Stimulated activated CD4-positive, alpha-beta T cell treated with anti-CD3 and anti-CD28 coated beads, TNF-alpha, amount 100 ng/mL, for 4 hours (primary cell): ENCODE measurements at places on chromosomes 16 and 17.

DNA sequence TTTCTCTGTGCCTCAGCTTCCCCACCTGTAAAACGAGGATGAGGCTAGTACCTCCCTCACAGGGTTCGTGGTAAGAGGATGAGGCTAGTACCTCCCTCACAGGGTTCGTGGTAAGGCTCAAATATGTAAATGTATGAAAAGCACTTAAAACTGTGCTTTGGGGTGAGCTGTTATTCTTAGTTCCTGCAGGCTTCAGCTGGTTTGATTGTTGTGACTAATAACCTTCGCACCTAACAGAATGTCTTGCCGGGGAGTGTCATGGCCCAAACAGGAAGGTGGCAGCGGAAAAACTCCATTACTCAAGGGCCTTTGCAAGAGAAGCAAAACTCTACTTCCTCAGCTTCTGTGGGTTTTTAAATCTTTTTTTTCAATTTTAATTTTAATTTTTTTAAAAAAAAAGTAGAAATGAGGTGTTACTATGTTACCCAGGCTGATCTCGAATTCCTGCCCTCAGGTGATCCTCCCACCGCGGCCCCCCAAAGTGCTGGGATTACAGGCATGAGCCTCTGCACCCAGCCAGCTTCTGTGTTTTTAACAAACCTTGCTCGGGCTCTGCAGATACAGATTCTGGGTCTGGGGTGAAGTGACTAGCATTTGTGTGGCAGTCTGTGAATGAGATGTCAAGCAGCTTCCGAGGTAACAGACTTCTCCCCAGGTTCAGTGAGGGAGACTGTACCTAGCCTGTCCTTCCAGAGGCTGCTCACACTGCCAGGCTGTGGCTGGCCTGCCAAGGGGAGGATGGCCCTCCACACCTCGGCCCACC is 103.0 kb downstream of the RAB11FIP4 start:
- peak; percentile 53 for DNase-seq

GRCh38 chr16:24087891-24088410 is 168.2 kb upstream of the CACNG3 start:
- DNase-seq: no peak

GRCh38 chr16:1612320-1613111 is at the start of gene CRAMP1:
Gene CRAMP1, plus strand, starts transcription at chr16:1612360. Its CDS starts 2,280 bp downstream, at chr16:1614640.
- DNase-seq: no peak

DNA sequence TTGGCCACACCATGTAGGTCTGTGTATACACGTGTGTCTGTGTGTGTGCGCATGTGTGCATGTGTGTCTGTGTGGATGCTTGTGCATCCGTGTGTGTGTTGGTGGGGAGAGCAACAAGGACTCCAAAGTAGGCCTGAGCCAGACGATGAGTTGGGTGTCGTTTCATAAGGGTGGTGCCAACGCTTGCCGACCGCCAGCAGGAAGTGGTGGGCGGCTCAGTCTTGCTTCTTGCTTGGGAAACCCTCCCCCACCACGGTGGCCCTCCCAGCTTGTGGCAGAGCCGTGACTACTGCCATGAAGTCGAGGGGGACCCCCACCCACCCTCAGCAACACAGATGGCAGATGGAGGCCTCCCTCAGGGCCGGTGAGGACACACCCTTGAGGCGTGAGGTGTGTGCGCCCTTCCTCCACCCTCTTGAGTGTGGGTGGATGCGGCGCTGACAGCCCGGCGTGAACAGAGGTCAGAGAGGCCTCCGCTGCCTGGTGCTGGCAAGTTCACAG is 17.5 kb downstream of the SBK1 start:
- peak; percentile 77 for DNase-seq

- no peak for DNase-seq
Observed at GRCh38 chr17:77323413-77324171, 182.8 kb downstream of the SEC14L1 start.

DNA sequence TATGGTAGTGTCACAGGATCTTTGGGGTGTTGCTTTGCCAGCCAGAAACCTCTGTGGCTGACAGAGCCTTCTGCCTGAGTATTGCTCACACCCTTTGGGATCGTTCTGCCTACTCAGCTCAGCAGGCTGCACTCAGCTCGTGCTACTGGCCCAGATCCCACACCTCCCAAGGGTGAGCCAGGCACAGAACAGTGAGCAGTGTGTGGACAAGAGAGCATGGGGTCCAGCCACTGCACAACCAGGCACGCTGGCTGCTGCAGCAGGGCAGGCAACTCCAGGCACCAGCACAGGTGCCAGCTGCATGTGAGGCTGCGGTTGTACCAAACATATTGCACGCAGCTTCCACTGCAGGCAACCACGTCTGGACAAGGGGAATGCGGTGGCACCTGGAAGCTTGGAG is 84.9 kb downstream of the CYB561 start:
- DNase-seq: no peak

- DNase-seq: no peak
Observed at GRCh38 chr17:27459433-27459832, 3.2 kb downstream of the KSR1 start.

DNA sequence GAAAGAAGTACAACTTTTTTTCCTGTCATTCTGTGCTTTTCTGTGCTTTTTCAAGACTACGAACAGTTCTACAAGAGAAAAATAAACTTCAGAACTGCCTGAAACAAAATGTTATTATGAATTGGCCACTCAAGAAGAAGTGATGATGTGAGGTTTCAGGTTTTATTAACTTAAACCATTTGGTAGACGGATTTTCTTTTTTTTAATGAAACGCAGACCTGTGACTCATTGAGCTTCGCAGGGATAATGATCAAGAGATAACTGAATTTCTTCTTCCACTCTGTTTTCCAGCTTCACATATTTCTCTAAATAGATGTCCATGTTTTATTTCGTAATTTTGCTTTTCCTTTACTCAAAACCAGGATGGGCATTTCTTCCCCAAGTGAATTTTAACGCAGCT is 32.7 kb downstream of the AIPL1 start:
- no peak for DNase-seq

- DNase-seq: no peak
Observed at GRCh38 chr17:10155371-10156076, 42.9 kb downstream of the GAS7 start.

- DNase-seq: no peak
Observed at GRCh38 chr17:69503711-69504110, 89.2 kb downstream of the MAP2K6 start.

DNA sequence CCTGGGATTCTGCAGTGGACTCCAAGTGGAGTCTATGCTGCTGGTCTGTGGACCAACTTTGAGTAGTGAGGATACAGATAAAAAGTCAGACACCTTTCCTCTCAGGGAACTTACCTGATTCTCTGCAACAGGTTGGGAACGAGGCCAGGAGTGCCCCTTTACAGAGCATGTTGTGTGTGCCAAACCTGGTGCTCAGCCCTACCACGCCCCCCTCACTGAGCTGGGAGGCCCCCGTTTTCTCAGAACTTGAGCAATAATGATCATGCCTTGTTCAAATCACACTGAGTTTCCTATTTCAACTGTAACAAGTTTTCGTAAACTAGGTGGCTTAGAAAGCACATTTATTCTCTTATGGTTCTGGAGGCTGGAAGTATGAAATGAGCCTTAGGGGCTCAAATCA is 182.0 kb downstream of the COPRS start:
- no peak for DNase-seq

- DNase-seq: no peak
Observed at GRCh38 chr17:2172077-2172851, 117.4 kb downstream of the HIC1 start.

- no peak for DNase-seq
Observed at GRCh38 chr16:8194794-8195193, 395.5 kb downstream of the TMEM114 start.

GRCh38 chr16:69775563-69775962 is 13.4 kb downstream of the WWP2 start:
- DNase-seq: no peak

- no peak for DNase-seq
Observed at GRCh38 chr17:17935321-17936271, 36.6 kb downstream of the TOM1L2 start.

DNA sequence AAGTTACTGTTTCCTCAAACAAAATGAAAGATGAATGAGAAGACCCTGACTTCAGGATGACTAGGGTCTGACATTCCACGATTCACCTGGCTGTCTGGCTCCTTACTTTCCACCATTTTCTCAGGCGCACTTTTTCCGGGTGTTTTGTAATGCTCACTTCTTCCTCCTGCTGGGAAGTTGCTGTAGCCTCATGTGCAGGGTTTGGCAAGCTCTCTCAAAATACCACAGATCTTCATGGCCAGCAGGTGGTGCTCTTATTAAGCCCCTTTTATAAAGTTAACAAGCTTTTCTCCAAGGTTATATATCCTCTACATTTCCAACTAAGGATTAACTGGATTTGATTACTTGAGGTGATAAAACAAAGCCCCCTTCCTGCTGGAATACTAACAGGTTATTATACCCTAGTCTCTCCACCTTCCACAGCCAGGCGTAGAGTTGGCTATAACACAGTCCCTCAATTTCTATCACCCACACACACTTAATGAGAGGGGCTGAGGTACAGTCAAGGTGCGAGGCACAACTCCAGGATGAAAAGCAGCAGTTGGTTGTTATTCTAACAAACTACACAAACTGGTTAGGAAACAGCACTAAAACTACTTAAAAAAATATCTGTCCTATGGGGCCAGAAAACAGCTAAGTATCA is 45.4 kb downstream of the STH start:
- DNase-seq: no peak

GRCh38 chr16:72665701-72666100 is 382.2 kb downstream of the ZFHX3 start:
- no peak for DNase-seq

DNA sequence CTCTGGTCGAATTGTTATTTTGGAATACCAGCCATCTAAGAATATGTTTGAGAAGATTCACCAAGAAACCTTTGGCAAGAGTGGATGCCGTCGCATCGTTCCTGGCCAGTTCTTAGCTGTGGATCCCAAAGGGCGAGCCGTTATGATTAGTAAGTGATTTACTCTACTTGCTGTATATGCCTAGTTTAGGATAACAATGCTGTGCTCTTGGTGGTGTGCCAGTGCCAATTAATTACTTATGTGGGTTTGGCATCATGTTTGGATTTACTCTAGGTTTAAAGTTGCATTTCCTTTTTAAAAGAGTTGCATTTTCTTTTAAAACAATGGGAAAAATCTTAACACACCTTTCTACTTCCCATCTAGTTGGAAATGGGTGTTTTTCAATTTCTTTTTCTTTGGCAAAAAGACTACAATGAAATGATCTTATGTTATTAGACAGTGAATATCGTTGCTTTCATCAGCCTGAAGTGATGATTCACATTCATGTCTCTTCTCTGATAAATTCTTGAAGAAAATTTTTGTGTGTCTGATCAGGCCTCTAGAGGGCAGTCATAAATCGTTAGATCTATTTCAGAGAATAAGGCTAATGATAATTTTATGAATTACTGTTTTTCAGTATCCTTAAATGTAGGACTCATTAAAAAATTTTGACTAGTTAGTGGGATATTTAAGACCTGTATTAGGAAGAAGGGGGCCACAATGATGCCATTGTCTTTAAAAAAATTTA is 5.6 kb downstream of the SF3B3 start:
- DNase-seq: no peak

DNA sequence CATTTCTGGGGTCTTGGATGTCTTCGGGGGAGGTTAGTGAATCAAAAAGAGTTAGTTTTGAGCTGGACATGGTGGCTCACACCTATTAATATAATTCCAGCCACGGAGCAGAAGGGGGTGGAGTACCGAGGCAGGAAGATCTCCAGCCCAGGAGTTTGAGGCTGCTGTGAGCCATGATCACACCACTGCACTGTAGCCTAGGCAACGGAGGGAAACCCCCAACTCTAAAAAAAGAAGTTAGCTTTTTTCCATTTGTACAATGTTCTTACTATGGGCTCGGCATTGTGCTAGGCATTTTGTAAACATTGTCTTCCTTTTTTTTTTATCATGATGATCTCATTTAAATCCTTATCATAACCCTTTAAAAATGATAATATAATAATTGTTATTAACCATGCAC is 8.3 kb upstream of the SNF8 start:
- DNase-seq: no peak

- DNase-seq: no peak
Observed at GRCh38 chr17:78343187-78343542, 16.7 kb downstream of the SOCS3 start.

DNA sequence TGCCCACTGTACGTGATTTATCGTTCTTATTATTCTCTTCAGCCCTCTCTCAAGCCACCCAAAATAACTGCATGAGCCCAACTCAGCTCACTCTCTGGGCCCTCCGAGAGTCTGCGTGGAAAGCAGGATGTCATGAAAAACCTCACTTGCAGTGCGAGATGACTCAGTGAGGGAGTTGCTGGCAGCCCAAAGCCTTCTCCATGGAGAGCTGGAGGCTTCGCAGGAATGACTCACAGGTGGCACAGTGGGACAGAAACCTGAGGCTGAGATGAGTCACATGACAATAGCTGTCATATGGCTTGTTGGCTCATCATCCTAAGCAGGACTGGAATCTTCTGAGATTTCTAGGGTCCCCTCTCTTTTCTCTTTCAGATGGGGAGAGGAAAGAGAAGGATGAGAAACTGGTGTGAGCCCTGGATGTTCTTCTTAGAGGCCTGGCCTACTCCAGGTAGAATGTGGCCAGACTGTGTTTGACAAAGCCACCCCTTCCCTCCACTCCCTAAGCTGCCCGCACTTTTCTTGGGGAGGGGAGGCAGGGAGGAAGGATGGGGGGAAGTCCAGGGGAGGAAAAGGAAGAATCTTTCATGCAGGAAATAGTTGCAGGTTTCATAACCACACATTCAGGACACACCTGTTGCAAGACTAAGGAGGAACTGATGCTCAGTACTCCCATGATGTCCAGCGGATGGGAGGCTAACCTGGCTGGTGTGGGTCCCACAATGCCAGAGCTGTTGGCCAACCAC is 160.6 kb upstream of the RPL38 start:
- DNase-seq: no peak
